ENCODE measurements at places on chromosomes 5 and 9. TPM values are rescaled to one million over a fixed set of nuclear protein-coding genes. Genes with fewer than 3 reads are reported as not detected.

- no peak for DNase-seq
Observed at GRCh38 chr5:173963182-173963838, 25.7 kb upstream of the C5orf47 start.

DNA sequence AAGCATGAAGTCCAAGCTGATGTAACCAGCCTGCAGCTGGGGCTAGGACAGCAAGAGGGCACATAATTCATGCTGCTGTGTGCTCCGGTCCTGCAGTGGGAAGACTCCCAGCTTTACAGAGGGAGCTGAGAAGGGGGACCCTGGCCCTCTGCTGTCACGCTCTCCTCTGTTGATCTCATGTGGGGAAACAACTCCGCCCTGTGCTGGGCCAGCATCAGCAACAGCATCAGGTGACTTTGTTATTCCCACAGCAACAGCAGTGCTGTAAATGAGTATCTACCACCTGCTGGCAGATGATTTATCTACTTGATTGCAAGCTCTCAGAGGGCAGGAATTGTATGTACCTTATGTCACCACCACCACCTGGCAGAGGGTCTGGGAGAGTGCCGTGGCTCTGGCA is 176.2 kb downstream of the COL23A1 start:
- no peak for DNase-seq

The SPINK9 gene
- not detected for polyA plus RNA-seq

- no peak for DNase-seq
Observed at GRCh38 chr9:3058409-3058808, 214.5 kb upstream of the PUM3 start.

All from renal pelvis (tissue), 12 donors.